Activated T-cell treated with anti-CD3 and anti-CD28 coated beads, Interleukin-2, amount 50 U/mL, for 48 hours (primary cell): ENCODE measurements at places on chromosomes 5 and 9.

- DNase-seq = no peak
Measured at GRCh38 chr5:171848486-171848885, 62.9 kb downstream of the SMIM23 start.

DNA sequence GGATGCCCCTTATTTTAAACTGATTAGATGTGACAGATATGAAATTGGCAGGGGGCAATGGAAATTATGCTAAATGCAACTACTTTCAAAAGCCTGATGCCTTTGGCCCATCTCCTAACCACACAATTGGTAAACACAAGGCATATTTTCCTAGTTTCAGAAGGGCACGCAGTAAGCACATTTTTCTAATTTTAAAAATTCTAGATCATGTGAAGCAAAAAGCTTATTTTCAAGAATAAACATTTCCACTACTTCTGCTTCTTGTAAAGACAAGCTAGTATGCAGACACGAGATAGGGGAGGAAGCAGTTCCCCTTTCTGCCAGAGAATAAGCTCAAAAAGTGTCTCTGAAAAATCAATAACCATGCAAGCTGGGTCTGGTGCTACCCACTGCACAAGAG lies 67.7 kb downstream of the ABCA1 start:
- DNase-seq = no peak

DNA sequence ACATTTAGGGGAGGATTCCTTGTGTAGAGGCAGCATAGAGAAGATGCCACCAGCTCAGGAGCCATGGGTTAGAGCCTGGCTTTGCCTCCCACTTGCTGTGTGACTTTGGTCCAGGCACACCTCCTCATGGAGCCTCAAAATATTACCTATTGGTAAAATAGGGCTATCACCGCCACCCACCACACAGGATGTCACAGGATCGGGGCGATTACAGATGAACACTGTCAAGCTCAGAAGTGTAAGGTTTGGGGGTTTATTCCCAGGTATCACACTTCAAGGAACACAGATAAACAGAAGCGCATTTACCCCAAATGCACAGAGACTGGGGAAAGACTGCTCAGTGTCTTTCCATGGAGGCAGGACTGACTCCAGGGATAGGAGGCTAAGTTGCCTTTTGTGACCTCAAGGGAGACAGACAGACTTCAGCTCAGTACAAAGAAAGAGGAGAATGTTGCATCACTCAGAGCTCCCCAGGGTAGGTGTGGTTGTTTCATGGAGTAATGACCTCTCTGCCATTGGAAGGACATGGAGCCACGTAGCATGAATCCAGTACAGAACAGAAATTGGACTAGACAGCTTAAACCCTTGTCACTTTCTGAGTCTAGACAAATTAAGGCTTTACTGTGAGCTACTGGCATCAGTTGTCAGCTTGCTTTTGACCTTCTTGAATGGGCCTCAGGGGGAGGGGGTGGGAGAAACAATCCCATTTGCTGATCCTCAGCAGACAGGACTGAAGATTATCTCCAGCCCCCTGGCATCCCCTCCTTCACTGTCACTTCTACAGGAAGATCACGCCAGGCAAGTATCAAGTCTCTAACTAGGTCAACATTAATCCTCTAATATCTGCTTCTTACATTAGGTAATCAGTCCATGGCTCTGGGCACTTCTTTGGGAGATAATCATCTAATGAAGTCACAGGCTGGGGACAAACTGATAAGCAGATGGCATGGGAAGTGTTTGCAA lies 6.5 kb downstream of the TRAF1 start:
- peak; percentile 33 for DNase-seq

- no peak for DNase-seq
Measured at GRCh38 chr5:67475489-67475888, 278.9 kb upstream of the CD180 start.

DNA sequence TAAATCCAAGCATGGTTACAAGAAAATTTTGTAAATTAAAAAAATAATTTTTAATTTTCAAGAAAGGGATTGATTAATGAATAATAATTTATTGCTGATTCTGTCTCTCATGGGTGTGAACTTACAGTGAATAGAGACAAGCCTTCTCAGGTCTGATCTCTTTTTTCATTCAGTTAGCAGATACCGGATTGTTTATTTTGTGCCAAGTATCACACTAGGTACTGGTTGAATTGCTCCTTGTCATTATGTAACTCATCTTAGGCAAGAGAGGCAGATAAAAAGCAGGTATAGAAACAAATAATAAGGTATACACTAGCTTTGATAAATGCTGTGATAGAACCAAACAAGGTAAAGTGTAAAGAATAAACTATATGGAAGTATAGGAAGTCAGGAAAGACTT lies 283.3 kb downstream of the PJA2 start:
- no peak for DNase-seq

DNA sequence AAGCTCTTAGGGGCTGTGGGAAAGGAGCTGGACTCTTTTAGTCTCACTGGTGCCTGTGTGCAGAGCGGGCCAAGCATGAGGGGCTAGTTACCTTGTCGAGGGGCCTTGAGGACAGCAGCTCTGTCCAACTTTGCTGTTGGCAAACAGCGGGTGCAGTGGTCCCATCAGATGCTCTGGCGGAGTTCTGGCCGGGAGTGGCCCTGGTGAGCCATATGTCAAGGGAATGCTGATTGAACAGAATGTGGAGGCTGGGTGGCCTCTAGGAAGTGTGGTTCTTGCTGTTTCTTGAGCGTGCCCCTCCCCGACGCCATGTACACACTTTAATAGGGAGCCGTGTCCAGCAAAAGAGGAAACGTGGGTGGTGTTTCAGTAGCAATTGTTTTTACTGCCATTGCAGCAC lies 3.6 kb upstream of the ADAMTS2 start:
- no peak for DNase-seq

DNA sequence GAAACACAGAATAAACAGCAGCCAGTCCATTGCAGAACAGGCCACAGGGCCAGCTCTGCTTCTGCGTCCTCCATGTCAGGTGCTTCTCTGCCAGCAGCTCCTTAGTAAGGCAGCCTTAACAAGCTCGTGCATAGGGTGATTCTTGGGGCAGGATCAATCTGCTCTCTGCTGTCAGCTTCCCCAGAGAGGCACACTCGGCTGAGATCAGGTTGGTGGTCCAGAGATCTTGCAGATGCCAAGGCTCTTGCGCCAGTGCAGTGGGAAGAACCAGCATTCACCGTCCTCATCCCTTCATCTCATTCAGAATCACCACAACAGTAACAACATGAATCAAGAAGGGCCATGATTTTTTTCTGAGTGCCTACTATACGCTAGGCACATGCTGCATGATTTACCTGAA lies 49.0 kb upstream of the ALDH1B1 start:
- DNase-seq = no peak
